ENCODE measurements at places on chromosomes 5 and 9.

- no peak for DNase-seq
These were observed 22.0 kb upstream of the ADRA1B start for GRCh38 chr5:159894149-159894720.

GRCh38 chr5:37751227-37751626, 88.6 kb downstream of the GDNF start:
- DNase-seq: no peak

- DNase-seq: no peak
These were observed 2.0 kb upstream of the ZNF622 start for GRCh38 chr5:16467363-16468219.

DNA sequence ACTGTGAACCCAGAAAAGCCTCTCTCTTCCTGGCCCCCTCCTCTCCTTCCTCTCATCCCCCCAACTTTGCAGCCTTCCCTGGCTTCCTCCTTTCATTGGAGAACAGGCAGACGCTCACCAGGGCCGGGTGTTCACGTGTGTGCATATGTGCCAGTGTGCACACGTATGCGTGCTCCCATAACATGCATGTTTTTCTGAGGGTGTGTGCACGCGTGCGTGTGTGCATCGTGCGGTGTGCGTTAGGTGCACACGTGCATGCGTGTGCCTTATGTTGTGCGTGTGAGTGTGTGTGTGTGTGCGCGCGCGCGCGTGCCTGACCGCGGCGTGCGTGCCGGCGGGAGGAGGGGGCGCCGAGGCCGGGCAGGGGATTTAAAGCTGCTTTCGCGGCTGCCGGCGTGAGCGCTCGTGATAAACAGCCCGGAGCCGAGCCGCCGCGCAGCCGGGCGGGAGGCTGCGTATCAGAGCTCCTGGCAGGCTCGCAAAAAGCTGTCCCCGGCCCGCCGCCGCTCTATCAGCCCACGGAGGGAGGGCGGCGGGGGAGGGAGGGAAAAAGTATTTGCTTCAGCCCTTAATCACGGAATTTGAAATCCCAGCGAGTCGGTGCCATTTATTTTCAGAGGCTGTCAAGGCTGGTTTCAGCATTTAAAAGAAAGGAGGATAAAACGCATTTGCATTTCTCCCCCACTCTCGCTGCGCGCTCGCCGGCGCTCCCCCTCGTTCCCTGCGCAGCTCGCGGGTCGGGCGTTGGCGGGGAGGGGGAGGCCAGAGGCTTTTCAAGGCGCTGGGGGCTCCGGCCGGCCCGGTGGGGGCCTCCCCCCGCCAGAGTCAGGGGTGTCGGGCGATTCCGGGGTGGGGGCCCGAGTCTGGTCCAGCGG, 183.9 kb downstream of the C9orf50 start:
- DNase-seq: peak; percentile 36

DNA sequence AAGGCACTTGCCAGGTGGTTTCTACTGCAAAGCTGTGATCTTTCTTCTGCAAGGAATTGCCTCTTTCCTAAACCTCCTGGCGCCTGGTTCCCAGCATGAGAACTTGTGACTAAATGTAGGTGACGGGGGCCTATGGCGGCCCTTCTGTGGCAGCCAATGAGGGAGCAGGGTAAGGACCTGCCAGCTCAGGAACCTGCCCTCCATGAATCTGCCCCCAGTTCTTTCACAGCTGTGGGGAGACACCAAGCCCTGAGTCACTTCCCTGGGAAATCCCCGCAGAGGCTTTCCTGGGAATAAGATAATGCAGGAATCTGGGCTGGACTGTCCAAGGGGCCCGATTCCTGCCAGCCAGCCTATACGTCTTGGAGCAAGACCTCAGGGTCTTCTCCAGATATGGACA, 56.7 kb upstream of the CTNNA1 start:
- DNase-seq: no peak

DNA sequence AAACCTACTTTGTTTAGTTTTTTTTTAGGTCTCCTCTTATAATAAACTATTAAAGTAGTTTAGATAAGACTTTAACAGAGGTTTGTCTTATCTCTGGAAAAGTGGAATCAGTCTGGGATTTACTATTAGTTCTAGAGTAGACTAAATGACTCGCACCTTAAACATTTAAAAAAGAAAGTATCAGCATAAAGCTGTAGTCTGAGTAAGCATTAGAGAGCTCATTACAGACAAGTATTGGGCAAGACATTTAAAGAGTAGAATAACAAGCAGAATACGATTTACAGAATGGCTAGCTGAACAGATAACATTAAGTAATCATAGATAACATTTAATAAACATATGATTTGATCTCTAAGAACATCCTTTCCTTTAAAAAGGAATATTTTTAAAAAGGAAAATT, 226.0 kb upstream of the DMAC1 start:
- no peak for DNase-seq

DNA sequence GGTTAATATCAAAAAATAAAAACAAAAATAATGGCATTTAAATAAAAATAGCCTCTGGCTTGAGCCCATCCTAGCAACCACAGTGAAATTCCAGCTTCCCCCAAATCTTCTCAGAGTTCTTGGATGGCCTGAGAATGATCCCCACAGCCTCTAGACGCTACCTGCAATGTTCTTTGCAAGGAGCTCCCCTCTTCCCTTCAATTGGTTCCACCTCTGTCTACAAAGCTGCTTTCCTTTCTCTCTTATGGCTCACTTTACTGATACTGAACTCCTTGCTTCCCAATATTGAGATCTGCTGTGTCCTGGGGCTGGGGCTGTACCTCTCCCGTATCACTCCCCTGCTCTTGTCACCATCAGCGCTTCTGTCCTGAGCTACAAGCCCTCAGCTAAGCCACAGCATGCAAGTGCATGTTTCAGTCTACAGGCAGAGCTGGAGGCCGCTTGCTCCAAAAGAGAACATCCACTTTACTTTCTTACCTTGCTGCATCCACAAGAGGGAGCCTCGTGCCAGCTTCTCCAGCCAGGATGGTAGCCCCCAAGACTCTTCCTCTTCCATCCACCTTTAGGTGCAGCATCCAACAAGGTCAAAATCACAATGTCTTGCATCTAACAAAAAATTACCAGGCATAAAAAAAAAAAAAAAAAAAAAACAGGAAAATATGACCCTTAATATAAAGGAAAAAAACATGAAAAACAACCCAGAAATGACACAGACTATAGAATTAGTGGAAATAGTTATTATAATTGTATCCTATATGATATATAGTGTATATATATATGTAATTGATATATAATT, 57.4 kb upstream of the PRSS3 start:
- no peak for DNase-seq

GRCh38 chr5:167064198-167064776, 1227.2 kb upstream of the WWC1 start:
- DNase-seq: no peak

GRCh38 chr5:130189961-130190360, 285.7 kb downstream of the CHSY3 start:
- DNase-seq: no peak

- no peak for DNase-seq
These were observed 813.9 kb upstream of the CDH10 start for GRCh38 chr5:25458628-25459027.

DNA sequence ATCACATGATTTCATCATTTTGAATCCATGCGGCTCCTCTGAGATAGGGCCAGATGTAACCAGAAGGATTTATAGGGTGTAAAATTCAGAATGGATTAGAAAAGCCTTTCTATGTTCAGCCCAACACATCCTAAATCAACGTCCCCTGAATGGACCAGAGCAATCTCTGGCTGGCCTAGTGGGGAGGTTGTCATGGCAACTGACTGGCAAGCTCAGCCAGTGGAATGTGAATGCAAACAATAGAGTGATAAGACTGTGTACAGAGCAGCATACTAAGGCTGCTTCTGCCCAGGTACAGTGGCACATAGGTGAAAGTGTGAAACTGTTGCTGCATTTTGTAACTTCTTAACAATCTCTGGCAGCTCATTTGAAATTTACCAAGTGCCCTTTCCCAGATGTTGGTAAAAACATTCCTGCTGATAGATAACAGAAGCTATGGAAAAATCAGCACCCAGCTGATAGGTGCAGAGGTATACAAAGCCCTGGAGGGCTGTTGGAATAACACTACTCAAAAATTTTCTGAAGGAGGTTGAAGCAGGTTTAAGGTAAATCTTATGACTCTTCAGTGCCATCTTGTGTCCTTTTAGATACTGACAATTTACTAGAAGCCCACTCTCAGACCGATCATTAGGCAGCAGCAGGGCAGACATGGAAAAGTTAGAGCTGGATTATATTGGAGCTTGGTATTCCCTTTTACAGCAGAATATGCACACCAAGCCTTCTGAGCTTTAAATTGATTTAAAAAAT, 267.2 kb downstream of the RAB3C start:
- no peak for DNase-seq

- DNase-seq: peak; percentile 65
These were observed 3.3 kb downstream of the OLFML2A start for GRCh38 chr9:124780060-124780756.

DNA sequence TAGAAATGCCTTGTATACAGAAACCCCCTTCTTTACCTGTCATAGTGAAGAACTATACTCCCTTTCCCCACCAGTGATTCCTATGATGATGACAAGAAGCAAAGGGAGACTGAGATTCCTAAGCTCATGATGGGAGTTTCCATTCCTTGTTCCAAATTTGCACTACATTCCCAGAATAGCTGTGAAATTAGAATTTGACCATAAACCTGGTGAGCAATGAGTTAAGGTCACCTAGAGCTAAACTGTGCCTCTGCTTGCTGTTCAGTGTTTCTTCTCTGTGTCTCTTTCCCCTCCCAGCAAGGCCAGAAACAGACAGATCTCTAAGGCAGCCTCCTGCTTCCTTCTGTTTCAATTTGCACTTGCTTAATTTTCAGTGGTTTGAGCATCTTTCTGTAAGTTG, 332.1 kb downstream of the PIK3R1 start:
- DNase-seq: no peak

- DNase-seq: no peak
These were observed 144.9 kb upstream of the EGFLAM start for GRCh38 chr5:38113456-38113855.

DNA sequence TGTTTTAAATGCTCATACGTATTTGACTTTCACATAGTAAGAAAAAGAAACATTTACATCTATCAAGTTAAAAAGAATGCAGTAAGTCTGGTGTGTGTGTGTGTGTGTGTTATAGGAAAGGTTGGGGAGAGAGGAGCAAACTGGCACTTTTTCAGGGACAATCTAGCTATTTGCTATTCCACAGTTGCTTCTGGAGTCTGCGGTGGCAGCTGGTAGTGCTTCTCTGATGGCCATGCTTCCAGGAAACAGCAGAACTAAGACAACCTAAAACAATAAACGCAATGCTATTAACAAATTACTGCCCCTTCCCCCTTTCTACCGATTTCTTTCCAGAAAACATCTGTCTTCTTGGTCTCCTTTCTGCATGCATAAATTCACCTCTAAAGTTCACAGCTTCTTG, 70.0 kb upstream of the CDH10 start:
- DNase-seq: no peak

DNA sequence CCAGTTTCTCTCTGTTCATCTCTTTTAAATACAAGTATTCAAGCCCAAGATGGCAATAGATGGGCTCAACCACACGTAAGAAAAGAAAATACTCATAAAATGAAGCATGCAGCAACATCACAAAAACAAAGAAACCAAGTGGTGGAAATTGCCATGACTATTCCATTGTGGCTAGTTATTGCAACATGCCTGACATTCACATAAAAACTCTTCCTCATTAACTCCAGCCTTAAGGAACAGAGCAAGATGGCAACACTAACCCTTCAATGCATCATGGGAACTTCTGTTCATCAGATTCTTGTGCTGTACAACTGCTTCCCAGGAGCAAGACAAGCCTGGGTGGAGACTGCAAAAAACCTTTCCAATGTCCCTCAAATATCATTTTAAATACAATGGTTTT, 1.4 kb upstream of the GLIS3 start:
- no peak for DNase-seq

DNA sequence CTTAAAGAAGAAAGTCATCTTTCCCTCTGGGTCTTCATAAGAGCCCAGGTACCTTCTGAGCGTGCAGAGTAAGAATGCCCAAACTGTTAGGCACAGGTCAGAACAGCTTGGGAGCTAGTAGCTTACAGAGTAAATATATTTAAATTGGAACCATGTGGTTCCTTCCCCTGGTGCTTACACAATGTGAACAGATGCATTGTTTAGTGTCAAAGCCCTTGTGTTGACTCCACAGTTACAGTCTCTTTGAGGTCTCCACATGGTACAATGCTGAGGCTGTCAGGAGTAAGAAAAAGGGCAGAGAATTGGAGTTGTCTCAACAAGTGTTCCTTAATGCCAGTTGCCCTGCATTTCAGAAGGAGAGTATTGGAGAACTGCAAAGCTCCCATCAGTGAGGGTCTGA, 188.5 kb downstream of the PAPPA start:
- no peak for DNase-seq

- no peak for DNase-seq
These were observed 44.2 kb upstream of the LMNB1 start for GRCh38 chr5:126732716-126733115.

All from breast epithelium (tissue), 4 donors.